Epithelial cell of umbilical artery (primary cell): ENCODE measurements at places on chromosomes 11 and 22. TPM values are rescaled to one million over a fixed set of nuclear protein-coding genes. Genes with fewer than 3 reads are reported as not detected.

The TMEM45B gene
- total RNA-seq: 0.46 and 0.65 TPM in 2 replicates

The TH gene
- not detected in 2 replicates for total RNA-seq

The C11orf65 gene
- total RNA-seq: not detected in 2 replicates

The CCDC87 gene
- under 0.01 and 0.15 TPM in 2 replicates for total RNA-seq

The C11orf91 gene
- total RNA-seq: 0.32 TPM in 1 of 2 replicates, not detected in the other

The RTN4R gene
- total RNA-seq: 0.61 and 0.65 TPM in 2 replicates

The CASP12 gene
- 1.9 and 2.0 TPM in 2 replicates for total RNA-seq
